Upper lobe of right lung (tissue), 1 donor: ENCODE measurements at places on chromosomes 13 and 19. TPM values are rescaled to one million over a fixed set of nuclear protein-coding genes. Genes with fewer than 3 reads are reported as not detected.

ZNF98 gene
- total RNA-seq, result not detected

C19orf67 gene
- total RNA-seq, result not detected

HSD17B14 gene
- 23.5 TPM for total RNA-seq

C3 gene
- 1,129 TPM for total RNA-seq

LIM2 gene
- total RNA-seq, result not detected

RTBDN gene
- not detected for total RNA-seq

ZNF430 gene
- total RNA-seq, result 16.7 TPM

CEACAM1 gene
- 13.1 TPM for total RNA-seq

WDR87 gene
- total RNA-seq, result not detected

IGFL3 gene
- not detected for total RNA-seq

CASP14 gene
- not detected for total RNA-seq

LRG1 gene
- 15.9 TPM for total RNA-seq

IGSF23 gene
- not detected for total RNA-seq

PGLYRP1 gene
- 0.58 TPM for total RNA-seq

FFAR2 gene
- total RNA-seq, result 2.6 TPM

PTH2 gene
- not detected for total RNA-seq

EIF3K gene
- 215 TPM for total RNA-seq

REEP6 gene
- total RNA-seq, result 1.2 TPM

GRCh38 chr13:99433543-99434075 is 67.7 kb upstream of the TM9SF2 start:
- DNase-seq, result no peak

- DNase-seq, result no peak
These were observed 955.9 kb downstream of the SLITRK6 start for GRCh38 chr13:84843368-84843767.

GRCh38 chr13:22447132-22447886 is 733.5 kb upstream of the SGCG start:
- no peak for DNase-seq

- no peak for DNase-seq
These were observed 165.4 kb downstream of the KCTD12 start for GRCh38 chr13:76720821-76721220.

GRCh38 chr13:77309254-77309653 is 17.6 kb downstream of the MYCBP2 start:
- no peak for DNase-seq

- DNase-seq, result no peak
These were observed 4.9 kb upstream of the EBI3 start for GRCh38 chr19:4224470-4224869.

- DNase-seq, result peak; percentile 84
These were observed 11.3 kb downstream of the STAP2 start for GRCh38 chr19:4327252-4327876.

DNA sequence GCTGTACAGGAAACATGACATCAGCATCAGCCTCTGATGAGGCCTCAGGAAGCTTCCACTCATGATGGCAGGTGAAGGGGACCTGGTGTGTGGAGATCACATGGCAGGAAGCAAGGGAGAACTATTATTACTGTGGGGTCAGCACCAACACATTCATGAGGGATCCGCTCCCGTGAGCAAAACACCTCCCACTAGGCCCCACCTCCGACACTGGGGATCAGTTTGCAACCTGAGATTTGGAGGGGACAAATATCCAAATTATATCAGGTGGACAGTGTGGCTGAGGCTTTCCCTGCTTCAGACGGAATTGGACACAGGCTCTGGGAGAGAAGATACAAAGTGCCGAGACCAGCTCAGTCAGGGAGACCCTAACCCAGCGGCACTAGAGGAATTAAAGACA is 5.7 kb upstream of the ZNF792 start:
- no peak for DNase-seq

GRCh38 chr19:15701757-15702533 is 25.9 kb upstream of the OR10H2 start:
- no peak for DNase-seq

- no peak for DNase-seq
These were observed 93.2 kb downstream of the STK24 start for GRCh38 chr13:98483601-98484288.

DNA sequence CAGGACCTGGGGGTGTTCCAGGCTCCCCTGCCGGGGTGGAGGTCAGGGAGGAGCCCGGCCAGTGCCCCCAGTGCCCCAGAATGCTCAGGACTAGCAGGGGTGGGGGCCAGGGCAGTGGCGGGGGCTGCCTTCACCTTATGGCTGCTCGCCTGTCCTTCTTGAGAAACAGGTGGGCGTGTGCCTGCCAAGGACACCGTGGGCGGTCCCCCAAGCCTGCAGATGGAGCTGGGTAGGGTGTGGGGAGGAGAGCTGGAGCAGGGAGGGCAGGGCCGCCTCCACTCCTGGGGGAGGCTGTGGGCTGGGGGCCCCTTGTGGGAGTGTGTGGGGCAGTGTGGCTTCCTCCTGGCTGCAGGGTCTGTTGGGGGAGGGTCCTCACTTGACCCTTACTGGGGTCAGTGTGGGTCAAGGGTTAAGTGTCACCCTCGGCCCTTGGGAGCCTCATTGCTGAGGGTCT is 160.1 kb downstream of the KDM4B start:
- no peak for DNase-seq

- DNase-seq, result no peak
These were observed 281.5 kb upstream of the HTR2A start for GRCh38 chr13:47178090-47178950.

GRCh38 chr13:102940143-102940542 is 94.3 kb downstream of the ERCC5 start:
- no peak for DNase-seq

- no peak for DNase-seq
These were observed 581.6 kb upstream of the SGCG start for GRCh38 chr13:22599156-22599555.

GRCh38 chr13:99797691-99798090 is 173.9 kb downstream of the ZIC5 start:
- DNase-seq, result no peak

- no peak for DNase-seq
These were observed 40.6 kb downstream of the TNFSF11 start for GRCh38 chr13:42614436-42615035.

GRCh38 chr13:50357586-50358118 is 342.4 kb downstream of the KCNRG start:
- DNase-seq, result no peak

- no peak for DNase-seq
These were observed 7.2 kb downstream of the IGFL2 start for GRCh38 chr19:46155237-46155636.

GRCh38 chr19:18261474-18261873 is 12.8 kb downstream of the IQCN start:
- DNase-seq, result no peak

GRCh38 chr13:59450229-59450628 is 713.5 kb downstream of the DIAPH3 start:
- no peak for DNase-seq

- DNase-seq, result peak; percentile 97
These were observed 436 bp upstream of the BBC3 start for GRCh38 chr19:47231215-47232054.

GRCh38 chr19:4539693-4540581 is at the start of gene LRG1:
LRG1 (minus strand) TSS chr19:4540036; CDS start chr19:4540013, 23 bp downstream.
- DNase-seq, result peak; percentile 90

GRCh38 chr19:35291916-35292315 is at the start of gene MAG:
MAG (plus strand) TSS chr19:35292161; CDS start chr19:35295409, 3,248 bp downstream.
- DNase-seq, result no peak

DNA sequence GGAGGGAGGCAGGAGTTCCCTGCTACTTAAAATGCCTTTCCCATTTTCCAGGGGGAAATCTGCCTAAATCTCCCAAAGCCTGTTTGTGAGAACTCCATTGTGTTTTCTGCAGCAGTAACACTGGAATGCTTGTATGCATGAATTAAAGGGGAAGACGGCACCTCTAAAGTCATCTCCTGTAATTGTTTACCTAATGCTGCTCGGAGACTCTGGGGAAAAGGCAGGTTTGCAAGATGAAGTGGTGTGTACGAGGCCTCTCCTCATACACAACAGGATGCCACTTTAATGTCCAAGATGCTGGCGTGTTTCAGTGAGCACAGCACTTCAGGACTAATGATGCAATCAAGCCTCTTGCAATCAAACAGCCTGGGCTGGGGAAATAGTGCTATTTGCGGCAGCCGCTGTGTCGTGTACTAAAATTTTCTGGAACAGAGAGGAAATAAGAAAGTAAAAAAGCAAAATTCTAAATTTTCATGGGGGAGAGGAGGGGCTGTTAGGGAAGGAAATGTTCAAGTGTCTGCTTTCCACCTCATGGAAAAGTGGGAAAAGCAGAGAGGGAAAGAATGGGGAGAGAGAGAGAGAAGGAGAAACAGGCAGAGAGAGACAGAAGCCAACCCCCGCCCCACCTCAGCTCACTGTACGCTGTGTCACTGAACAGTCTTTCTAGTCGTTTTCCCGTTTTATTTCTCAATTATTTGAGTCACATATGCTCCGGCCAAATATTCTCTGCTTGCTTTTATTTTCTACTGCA is 32.9 kb downstream of the TSHZ3 start:
- DNase-seq, result no peak

- DNase-seq, result peak; percentile 56
These were observed 103.9 kb downstream of the GADD45B start for GRCh38 chr19:2579678-2580280.

DNA sequence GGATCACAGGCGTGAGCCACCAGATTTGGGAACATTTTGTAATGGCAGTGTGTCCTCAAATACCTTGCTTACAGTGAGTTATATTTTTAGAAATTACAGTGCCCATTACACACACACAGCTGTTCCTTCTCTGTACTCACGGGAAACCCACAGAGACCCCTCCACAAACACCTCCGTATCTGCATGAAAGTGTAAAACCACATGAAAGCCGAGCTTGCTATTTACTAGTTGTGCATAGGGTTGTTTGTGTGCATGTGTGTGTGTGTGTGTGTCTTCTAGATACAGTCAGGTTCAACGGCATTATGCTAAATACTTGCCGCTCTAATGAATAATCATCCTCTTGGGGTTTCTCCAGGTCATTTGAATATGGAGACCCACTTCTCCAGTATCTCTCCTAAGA is 22.3 kb upstream of the LILRA2 start:
- no peak for DNase-seq

DNA sequence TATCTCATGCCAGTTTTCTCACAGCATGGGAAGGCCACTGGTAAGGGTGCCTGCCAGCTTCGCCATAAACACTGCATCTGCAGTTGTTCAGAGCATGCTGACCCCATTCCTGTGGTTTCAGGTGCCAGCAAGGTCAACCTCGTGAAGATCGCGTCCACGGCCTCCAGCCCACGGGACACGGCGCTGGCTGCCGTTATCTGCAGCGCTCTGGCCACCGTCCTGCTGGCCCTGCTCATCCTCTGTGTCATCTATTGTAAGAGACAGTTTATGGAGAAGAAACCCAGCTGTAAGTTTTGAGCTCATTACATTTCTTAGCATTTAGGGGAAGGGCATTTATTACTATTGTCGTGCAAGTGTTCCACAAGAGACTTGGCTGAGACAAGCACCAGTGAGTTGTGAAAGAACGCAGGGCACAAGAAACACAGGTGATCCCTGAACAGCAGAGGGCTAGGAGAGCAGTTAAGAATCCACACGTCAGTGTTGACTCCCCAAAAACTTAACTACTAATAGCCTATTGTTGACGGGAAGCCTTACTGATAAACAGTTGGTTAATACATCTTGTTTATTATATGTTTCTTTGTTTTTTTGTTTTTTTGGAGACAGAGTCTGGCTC is 88.8 kb downstream of the TNFRSF19 start:
- DNase-seq, result no peak

GRCh38 chr13:44007451-44007850 is 127.7 kb downstream of the LACC1 start:
- DNase-seq, result no peak

DNA sequence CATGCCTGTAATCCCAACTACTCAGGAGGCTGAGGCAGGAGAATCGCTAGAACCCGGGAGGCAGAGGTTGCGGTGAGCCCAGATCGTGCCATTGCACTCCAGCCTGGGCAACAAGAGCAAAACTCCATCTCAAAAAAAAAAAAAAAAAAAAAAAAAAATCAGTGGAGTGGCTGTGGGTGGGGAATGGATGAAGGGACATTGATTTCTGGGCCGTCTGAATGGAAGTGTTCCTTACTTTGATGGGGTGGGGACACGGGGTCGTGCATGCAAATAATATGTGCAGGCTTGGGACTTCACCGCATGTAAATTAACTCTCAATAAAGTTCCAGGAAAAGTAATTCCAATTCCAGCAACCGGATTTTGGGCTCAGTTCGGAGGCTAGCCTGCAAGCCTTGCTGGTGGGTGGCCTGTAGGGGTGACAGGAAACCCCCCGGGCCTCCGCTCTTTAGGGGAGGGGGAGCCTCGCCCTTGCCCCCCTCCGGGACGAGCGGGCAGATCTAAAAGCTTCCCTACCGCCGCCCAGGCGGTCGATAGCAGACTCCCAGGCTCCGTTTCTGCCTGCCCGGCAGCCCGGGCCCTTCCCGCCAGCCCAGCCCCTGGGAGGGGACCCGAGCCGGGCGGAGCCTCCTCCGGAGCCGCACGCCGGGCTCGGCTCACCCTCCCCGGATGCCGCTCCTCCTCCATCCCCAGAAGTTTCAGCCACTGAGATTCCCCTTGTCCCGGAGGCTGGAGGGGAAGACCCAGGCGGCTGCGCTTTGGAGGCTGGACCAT is 48.0 kb upstream of the ADGRE5 start:
- DNase-seq, result no peak

- DNase-seq, result peak; percentile 68
These were observed 9.6 kb downstream of the CAPN12 start for GRCh38 chr19:38734426-38735256.
